Amygdala (tissue), 56 donors: ENCODE measurements at places on chromosomes 1 and 21.
A peak's percentile ranks its signal among the peaks of the same experiment; 100 is the strongest.

GRCh38 chr1:205339717-205340116, 17.0 kb downstream of the KLHDC8A start:
- DNase-seq: no peak

DNA sequence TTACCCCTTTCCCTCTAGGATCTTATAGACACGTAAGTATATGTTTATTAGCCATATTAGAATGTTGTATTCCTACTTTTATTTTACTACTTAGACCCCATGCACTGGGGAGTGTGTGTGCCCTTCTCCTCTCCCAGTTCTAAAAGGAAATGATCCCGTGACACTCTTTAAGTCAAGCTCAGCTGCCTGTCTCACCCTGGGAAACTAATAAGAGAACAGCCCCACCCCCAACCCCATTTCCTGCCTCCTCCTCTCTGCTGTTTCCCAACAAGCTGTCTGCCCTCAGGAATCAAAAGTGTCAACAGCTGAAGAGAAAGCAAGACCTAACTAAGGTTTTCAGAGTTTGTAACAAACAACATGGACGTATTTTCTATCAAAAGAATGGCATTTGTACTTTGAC, 92.6 kb upstream of the VAV3 start:
- DNase-seq: no peak

DNA sequence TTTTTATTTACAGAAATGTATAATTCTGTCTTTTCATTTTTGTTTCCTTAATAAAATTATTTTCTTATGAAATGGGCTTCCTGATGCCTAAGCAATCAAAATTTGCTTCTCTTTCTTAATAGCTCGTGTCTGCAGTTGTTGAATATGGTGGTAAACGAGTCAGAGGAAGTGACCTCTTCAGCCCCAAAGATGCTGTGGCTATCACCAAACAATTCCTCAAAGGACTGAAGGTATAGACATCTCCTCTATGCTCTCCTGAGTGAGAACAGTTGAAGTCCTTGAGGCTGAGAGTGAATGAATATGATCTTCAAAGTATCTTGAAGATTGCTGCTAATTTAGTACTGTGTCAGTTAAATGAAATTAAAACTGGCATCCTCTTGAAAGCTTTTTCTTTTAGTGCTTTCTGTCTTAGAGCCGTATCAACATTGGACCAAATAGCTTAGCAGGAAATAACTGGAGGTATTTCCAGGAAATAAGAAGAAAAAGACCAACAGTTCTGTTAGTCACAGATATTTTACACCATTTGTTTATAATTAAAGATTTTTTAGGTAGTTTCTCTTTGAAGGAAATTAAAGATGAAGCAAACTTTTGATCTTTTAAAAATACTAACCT, 24.7 kb downstream of the VPS45 start:
- no peak for DNase-seq

DNA sequence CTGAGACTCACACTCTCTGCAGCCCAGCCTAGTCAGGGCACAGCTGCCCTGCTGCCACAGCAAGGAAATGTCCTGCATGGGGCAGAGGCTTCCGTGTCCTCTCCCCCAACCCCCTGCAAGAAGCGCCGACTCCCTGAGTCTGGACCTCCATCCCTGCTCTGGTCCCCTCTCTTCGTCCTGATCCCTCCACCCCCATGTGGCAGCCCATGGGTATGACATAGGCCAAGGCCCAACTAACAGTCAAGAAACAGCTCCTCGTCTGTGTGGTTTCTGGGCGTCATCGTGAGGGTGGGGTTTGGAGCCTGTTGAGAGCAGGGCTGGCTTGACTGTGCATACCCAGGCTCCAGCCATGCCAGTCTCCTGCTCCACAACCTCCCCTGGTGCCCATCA, 19.5 kb downstream of the FAAH start:
- no peak for DNase-seq

DNA sequence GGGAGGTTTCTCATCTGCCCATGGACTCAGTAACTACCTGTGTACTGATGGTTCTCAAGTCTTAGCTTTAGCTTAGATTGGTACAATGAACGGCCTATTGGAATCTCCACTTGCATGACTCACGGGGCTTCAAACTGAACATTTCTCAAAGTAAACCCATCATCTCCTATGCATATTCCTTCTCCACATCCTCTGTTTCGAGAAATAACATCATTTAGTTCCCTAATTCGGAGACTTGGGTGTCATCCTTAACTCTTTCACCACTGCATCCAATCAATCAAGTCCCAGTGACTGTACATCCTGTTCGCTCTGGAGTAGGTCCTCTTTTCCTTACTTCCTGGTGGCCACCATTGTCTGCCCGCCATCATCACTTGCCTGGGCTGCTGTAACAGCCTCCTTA, 55.8 kb downstream of the LGR6 start:
- DNase-seq: no peak

- DNase-seq: no peak
These were observed 32.5 kb upstream of the LMO4 start for GRCh38 chr1:87296206-87296605.

DNA sequence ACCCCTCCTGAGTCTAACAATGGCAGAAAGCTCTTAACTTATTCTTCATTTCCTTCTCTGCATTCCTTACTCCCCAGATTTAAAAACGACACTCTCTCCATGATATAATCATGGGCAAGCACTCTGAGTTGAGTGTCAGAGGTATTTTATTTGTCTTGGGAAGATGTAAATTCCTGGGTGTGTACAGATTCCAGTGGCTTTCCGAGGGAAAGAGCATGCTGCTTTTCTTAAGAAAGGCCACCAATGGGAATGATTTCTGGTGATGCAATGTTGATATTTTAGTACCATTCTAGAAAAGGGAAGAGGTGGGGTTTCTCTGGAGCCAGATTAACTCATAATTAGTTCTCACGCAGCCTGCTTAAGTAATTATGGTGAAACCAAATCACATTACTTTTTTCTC, 47.8 kb upstream of the BTG3 start:
- no peak for DNase-seq

DNA sequence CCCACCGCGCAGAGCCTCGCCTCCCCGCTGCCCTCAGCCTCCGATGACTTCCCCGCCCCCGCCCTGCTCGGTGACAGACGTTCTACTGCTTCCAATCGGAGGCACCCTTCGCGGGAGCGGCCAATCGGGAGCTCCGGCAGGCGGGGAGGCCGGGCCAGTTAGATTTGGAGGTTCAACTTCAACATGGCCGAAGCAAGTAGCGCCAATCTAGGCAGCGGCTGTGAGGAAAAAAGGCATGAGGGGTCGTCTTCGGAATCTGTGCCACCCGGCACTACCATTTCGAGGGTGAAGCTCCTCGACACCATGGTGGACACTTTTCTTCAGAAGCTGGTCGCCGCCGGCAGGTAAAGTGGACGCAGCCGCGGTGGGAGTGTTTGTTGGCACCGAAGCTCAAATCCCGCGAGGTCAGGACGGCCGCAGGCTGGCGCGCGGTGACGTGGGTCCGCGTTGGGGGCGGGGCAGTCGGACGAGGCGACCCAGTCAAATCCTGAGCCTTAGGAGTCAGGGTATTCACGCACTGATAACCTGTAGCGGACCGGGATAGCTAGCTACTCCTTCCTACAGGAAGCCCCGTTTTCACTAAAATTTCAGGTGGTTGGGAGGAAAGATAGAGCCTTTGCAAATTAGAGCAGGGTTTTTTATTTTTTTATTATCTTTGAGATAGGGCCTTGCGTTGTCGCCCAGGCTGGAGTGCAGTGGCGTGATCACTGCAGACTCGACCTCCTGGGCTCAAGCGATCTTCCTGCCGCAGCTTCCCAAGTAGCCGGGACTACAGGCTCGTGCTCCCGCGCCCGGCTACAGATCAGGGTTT, at the start of gene PMF1:
TSS of gene PMF1 (plus strand) at position 175 of the 811 bp plus-strand sequence. CDS start at position 184, 9 bp downstream.
- DNase-seq: peak; percentile 93

DNA sequence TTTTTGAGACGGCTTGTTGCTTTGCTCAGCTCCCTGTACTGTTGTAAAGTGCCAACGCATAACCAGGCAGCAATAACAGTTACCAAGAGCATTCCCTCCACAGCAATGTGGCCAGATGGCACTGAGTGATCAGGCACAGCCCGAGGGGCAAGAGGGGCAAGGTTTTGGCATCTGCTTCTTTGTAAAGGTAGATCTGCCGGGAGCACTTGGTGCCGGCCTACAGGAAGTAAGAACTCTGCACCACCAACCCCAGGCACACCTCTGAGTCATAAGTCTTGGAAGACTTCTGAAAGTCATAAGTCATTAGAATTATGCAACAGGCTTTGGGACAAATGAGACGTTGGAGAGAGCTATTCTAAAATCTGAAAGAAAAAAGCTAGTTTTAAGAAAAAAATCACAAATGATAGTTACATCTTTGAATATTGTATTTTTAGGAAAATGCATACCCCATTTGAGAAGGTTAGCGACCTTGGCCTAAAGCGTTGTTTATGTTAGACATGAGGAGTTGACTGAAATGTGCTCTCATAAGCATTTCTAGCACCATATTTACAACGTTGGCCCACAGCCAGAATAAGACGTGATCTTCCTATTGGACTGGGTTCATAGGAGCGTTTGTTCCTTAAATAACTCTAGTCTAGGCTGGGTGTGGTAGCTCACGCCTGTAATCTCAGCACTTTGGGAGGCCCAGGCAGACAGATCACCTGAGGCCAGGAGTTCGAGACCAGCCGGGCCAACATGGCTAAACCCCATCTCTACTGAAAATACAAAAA, 37.7 kb upstream of the MAP10 start:
- no peak for DNase-seq

- no peak for DNase-seq
These were observed 213.0 kb downstream of the OMA1 start for GRCh38 chr1:58333511-58333910.

DNA sequence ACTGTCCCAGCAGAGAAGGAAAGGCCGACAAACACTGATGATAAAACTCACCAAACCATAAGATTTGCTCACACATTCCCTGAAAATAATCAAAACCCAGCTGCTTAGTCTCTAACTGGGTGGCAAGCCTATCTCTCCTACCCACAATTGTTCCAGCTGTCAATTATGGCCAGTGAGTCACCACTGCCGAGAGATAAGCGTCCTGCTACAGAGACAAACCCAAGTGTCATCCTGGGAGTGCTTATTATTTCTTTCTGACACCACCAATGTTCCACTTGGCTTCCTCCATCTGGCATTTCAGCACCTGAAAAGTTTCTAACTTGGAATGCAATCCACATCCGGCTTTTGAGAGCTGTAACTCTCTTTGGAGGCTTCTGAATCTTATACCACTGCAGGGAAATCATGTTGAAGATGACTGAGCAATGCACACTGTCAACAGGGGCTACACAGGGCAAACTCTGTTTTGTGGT, 51.5 kb upstream of the VAV3 start:
- DNase-seq: no peak

- no peak for DNase-seq
These were observed 12.5 kb downstream of the FOXJ3 start for GRCh38 chr1:42322577-42322976.

DNA sequence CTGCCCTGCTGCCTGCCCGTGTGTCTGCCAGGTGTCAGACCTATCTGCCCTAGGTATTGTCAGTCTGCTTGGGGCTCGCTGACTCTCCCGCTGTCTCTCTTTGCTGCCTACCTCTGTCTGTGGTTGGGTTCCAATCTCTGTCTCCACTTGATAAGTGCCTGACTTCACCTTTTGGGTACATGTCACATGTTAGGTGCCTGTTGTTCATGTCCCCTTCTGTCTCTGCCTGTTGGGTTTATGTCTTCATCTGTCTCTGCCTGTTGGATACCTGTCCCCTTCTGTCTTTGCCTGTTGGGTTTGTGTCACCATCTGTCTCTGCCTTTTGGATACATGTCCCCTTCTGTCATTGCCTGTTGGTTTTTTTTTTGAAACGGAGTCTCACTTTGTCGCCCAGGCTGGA, 14.6 kb downstream of the RPS6KA1 start:
- no peak for DNase-seq

DNA sequence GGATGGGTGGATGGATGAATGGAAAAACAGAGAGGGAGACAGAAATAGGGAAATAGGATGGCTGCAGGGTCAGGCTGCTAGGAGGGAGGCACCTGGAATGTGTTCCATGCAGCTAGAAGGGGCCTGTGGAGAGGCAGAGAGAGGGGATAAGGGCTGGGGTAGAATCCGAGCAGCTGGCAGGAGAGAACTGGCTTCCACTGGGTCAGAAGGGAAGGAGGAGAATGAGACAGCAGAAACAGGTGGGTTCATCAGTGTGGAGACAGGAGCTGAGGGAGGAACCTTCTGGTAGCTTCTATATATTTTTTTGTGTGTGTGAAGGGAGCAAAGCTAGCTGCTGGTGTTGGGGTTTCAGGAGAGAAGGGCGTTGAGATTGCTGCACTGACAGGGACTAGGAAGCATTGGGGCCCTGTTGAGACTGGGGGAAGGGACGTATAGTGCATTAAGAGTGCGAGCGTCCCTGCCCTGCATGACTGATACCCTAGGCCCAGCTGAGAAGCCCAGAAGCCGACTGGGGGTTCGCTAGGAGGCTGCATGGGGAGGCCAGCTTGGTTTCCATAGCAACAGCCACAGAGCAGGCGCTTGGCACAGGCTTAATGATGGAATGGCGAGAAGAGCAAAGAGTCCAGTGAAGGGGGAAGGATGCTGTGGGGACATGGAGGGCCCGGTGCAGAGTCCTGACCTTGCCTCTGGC, 14.8 kb upstream of the KIF21B start:
- no peak for DNase-seq

- DNase-seq: no peak
These were observed 59.3 kb upstream of the GJB5 start for GRCh38 chr1:34695580-34695979.

DNA sequence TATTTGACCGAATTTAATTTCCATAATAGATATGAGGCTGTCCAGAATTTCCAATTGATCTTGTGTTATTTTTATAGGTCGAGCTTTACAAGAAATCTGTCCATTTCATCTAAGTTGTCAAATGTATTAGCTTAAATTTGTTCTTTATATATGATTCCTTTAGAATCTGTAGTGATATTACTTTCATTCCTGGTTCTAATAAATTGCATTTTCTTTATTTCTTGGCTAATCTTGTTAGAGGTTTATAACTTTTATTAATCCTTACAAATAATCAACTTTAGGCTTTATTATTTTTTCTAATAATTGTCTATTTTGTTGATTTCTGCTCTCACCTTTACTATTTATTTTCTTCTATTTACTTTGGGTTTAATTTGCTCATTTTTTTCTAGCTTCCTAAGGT, 14.0 kb downstream of the IFT25 start:
- DNase-seq: no peak
